ENCODE measurements at places on chromosomes 6 and 20.

- DNase-seq = no peak
Measured at GRCh38 chr6:92892626-92893170, 526.7 kb downstream of the EPHA7 start.

GRCh38 chr6:53399027-53399344 lies 50.2 kb upstream of the ELOVL5 start:
- no peak for DNase-seq

DNA sequence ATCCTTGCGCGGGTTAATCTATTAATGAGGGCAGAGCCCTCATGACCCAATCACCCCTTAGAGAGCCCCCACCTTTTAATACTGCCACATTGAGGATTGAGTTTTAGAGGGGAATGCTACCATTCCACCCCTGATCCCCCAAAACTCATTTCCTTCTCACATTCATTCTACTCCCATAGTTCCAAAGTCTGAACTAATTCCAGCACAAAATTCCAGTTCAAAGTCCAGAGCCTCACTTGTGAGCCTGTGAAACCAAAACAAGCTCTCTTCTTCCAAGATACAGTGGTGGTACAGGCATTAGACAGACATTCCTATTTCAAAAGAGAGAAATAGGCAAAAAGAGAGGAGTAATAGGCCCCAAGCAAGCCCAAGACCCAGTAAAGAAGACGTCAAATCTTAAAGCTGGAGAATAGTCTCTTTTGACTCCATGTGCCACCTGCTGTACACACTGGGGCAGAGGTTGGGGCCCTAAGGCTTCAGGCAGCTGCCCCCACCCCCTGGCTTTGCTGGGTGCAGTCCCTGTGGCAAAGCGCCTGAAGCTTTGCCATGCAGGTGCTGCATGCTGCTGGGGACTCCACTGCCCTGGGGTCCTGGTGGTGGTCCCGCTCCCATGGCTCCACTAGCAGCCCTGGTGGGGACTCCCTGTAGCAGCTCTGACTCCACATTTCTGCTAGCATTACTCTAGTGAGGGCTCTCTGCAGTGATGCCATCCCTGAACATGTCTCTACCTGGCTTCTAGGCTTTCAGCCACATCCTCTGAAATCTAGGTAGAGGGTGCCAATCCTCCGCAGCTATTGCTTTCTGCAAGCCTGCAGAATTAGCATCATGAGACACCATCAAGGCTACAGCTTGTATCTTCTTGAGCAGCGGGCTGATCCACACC lies 41.3 kb downstream of the RSPH3 start:
- no peak for DNase-seq

DNA sequence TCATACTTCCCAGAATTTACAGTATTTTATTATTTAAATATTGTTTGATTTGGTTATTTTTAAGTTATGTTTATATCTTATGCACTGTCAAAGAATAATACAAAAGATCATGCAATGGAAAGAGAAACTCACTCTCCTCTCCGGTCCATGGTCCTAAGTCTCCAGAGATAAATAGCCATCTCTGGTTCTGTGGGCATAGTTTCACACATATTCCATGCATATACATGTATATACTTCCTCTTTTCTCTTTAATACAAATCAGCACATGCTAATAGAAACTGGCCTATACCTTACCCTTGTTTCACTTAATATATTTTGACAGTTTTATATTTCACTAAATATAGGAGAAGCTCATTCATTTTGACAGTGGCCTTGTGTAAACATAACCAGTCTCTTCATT lies 901.7 kb upstream of the CITED2 start:
- DNase-seq = no peak

- no peak for DNase-seq
Measured at GRCh38 chr20:32436142-32436861, 78.2 kb downstream of the ASXL1 start.

DNA sequence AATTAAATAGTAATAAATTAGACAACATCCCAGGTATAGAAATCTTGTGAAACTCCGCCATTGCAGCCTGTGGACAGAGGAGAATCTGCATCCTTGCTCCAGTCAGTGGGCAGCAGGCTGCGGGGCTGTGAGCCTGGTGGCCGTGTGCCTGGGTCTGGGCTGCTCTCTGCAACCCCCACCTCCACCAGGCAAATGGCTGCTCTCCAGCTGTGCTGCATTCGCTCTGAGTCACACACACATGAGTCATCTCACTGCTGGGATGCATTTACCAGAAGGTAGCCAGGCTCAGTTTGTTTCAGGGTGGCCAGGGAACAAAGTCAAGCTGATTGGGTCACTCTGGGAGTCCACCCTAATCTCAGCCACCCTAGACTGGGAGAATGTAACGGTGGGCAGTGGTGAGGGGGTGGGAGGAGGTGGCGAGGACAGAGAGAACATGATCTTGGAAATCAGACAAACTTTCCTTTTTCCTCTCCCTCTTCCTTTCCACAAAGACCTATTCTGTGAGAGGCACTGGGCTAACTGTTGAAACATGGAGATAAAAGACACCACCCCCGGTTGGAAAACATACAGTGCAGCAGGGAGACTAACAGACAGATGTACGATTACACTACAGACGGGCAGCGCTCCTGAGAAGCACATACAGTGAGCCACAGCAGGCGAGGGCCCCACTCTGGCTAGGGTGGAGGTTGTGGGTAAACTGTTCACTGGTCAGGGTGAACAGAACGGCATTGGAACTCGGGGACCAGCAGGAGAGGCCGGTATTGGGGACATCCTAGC lies 59.2 kb downstream of the TRAM2 start:
- DNase-seq = peak; percentile 88

DNA sequence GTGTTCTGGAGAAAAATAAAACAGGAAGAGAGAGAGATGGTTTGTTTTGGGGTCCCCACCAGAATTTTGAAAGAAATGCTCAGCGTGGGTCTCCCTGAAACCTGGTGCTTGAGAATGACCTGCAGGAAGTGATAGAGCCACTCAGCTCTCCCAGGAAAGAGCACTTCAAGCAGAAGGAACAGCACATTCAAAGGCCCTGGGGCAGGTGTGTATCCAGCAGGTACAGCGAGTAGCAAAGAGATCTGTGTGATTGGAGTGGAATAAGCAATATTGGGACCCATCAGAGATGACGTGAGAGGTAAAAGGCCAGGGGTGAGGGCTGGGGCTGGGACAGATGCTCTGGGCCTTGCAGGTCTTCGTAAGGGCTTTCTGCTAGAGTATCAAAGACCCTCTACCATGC lies 89.5 kb upstream of the CCDC167 start:
- DNase-seq = no peak

DNA sequence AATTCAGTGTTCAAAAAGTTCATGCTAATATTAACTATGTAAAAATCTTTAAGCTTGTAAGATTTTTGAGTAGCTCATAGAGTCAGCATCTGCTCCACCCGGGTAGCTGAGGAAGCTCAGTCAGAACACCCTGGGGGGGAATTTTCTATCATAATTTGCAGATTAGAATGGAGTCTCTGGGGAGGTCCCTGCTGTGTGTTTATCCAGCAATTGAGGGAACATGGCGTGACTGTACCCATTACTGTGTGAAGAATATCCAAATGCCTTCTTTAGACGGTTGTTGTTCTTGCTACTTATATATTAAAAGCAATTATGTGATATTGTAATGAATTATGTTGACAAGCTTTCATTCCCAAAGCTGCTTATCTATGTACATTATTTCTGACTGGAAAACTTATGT lies 64.8 kb downstream of the AIG1 start:
- no peak for DNase-seq

DNA sequence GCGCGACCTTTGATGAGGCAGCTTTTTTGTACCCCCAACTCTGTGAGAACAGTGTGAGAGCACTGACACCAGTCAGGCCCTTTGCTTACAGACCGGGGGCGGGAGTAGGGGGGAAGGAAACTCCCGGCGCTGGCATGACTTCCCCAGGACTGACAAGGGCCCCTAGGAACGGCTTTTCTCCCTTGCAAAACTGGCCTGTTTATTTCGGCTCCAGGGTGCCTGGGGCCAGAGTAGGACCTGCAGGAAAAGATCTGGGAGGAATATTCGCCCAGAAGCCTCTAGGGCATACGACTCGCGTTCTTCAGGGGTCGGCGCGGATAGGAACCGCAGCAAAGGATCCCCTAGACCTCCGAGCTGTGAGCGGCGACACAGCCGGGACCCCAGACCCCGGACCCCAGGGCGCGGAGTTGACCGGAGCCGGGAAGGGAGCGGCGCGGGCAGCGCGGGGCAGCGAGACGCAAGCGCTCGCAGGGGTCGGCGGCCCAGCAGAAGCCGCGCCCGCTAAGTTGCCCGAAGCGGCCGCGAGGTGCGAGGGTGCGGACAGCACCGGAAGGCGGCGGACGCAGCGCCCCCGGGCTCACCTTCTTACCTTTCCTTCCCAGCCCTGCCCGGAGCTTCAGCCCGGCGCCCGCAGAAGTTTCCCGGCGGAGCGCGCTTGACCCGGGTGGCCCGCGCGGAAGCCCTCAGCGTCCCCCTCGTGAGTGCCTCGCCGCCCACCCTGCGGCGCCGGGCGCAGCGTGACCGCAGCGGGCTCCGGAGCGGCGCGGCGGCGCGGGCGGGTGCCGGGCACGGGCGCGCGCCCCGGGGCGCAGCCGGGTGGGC lies at the start of gene POPDC3:
Gene POPDC3, minus strand, starts transcription at position 771 of the 822 bp plus-strand sequence. CDS start 18,105 bp downstream, outside the sequence.
- DNase-seq = no peak

- peak; percentile 78 for DNase-seq
Measured at GRCh38 chr6:43669050-43669921, 18.3 kb downstream of the MRPS18A start.

DNA sequence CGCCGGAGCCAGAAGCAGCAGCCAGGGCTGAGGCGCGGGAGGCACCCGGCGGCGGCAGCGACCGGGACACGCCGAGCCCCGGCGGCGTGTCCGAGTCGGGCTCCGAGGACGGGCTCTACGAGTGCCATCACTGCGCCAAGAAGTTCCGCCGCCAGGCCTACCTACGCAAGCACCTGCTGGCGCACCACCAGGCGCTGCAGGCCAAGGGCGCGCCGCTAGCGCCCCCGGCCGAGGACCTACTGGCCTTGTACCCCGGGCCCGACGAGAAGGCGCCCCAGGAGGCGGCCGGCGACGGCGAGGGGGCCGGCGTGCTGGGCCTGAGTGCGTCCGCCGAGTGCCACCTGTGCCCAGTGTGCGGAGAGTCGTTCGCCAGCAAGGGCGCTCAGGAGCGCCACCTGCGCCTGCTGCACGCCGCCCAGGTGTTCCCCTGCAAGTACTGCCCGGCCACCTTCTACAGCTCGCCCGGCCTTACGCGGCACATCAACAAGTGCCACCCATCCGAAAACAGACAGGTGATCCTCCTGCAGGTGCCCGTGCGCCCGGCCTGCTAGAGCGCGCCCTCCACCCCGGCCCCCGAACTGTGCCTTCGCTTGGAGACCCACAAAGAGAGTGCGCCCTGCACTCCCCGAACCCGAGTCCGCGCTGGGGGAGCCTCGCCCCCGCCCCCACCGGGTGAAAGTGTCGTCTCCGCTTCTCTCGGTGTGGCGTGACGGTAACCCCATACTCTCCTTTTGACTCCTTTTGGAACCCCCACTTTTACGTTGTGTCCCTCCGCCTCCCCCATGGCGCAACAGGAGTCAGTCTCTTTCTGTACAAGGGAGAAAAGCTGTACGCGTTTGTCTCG lies 1.6 kb downstream of the INSM1 start:
- no peak for DNase-seq

DNA sequence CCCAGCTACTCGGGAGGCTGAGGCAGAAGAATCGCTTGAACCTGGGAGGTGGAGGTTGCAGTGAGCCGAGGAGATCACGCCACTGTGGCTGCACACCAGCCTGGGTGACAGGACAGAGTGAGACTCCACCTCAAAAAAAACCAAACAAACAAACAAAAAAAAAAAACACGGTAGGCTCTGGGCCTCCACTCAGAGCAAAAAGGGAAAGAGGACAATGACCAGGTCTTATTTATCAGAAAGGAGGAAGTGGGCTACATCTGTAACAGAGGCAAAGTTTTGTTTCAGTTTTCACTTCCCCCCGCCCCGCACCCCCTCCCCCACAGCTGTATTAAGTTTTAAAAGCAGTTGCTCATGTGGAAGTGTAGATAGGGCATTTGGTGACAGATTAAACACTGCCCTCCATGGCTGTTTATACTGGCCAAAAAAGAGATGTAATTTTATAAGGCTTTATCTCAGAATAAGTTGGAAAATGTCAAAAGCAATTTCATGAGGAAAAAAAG lies 114.6 kb downstream of the RCAN2 start:
- no peak for DNase-seq

DNA sequence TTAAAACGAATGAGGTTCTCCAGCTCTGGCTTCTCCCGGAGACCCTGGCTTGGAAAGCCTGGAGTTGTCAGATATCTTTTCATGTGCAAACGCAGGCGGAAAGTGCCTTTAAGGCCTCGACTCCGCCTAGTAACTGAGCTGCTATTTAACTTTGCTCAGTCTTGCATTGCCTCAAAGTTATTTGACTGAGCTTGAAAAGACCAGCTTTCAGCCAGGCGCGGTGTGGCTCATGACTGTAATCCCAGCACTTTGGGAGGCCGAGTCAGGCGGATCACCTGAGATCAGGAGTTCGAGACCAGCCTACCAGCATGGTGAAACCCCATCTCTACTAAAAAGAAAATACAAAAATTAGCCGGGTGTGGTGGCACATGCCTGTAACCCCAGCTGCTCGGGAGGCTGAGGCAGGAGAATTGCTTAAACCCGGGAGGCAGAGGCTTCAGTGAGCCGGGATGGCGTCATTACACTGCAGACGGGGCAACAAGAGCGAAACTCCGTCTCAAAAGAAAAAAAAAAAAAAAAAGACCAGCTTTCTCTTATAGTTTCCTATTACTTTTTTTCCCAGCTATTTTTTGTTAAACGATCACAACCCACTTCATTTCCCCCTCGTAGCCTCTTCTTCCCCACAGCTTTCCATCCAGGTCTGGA lies 1.9 kb downstream of the GCNT2 start:
- no peak for DNase-seq

GRCh38 chr20:36234771-36235320 lies 1.4 kb upstream of the AAR2 start:
- DNase-seq = no peak

DNA sequence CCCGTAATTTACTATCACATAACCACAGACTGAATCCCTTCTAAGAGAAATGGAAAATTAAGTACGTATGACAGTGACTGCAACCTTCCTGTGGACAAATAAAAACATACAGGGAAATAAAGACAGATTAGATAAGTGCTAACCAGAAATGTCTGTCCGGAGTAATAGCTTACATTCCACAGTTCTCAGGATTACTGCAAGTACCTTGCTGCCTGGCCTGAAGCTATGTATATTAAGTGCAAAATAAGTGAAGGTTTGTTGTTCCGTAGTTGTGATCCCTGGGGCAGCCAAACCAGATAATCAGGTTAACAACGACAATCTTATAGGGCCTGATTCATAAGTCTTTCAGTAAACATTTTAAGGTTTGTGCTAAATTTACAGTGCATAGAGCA lies 2.8 kb downstream of the NEDD9 start:
- DNase-seq = no peak

DNA sequence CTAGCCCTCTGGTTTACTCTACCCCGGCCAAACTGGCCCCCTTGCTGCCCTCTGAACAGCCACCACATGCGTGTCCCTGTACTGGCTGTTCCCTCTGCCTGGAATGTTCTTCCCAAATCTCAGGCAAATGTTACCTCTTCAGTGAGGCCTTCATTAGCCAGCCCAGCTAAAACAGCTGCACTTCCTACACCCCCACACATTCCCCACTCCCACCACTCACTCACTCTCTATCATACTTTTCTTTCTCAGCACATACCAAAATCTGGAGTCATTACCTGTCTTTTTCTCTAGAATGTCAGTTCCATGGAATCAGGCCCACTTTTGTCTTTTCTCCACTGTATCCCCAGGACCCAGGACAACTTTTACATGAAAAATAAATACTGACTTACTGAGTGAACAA lies 401.2 kb upstream of the SULF2 start:
- DNase-seq = no peak
